ENCODE measurements at places on chromosomes 6 and 20. TPM values are rescaled to one million over a fixed set of nuclear protein-coding genes. Genes with fewer than 3 reads are reported as not detected.

Gene TP53TG5
- total RNA-seq: not detected

Gene KCNQ5
- total RNA-seq: 8.5 TPM

Gene TGM3
- not detected for total RNA-seq

Gene ZCCHC3
- 25.4 TPM for total RNA-seq

Gene PSORS1C1
- total RNA-seq: not detected

Gene KHDC1L
- 0.37 TPM for total RNA-seq

Gene CRYBG1
- 32.3 TPM for total RNA-seq

Gene AKAP12
- 1.1 TPM for total RNA-seq

Gene MAS1
- not detected for total RNA-seq

Gene ADAM33
- total RNA-seq: not detected

- no peak for DNase-seq
- H3K4me1 ChIP-seq: no peaks in the 10 kb centered on the region
- H3K27ac ChIP-seq: no peak overlapping the region
- no peaks in the 10 kb centered on the region for H3K36me3 ChIP-seq
- no peaks in the 10 kb centered on the region for H3K27me3 ChIP-seq
- no peak overlapping the region for H3K4me3 ChIP-seq
These were observed 90.5 kb upstream of the THBS2 start for GRCh38 chr6:169343886-169344749.

- peaks cover 5% of the 10 kb centered on the region for H3K27me3 ChIP-seq
- peak overlapping the region; percentile 93 for H3K27ac ChIP-seq
- H3K4me1 ChIP-seq: peaks cover 30% of the 10 kb centered on the region
- peak; percentile 32 for DNase-seq
These were observed 1.8 kb downstream of the NFKBIE start for GRCh38 chr6:44263354-44264100.

GRCh38 chr6:57029213-57029612 lies 17.3 kb upstream of the KIAA1586 start:
- no peak for DNase-seq
- no peak overlapping the region for H3K27ac ChIP-seq
- H3K4me3 ChIP-seq: no peak overlapping the region
- H3K4me1 ChIP-seq: no peaks in the 10 kb centered on the region
- H3K36me3 ChIP-seq: no peaks in the 10 kb centered on the region
- no peaks in the 10 kb centered on the region for H3K27me3 ChIP-seq

- no peak for DNase-seq
- no peaks in the 10 kb centered on the region for H3K27me3 ChIP-seq
- no peaks in the 10 kb centered on the region for H3K36me3 ChIP-seq
- no peak overlapping the region for H3K4me3 ChIP-seq
- H3K27ac ChIP-seq: no peak overlapping the region
These were observed 11.7 kb downstream of the ARFGEF2 start for GRCh38 chr20:48933017-48933766.

GRCh38 chr6:49730251-49730650 lies 13.9 kb downstream of the CRISP3 start:
- H3K27me3 ChIP-seq: no peaks in the 10 kb centered on the region
- no peak overlapping the region for H3K4me3 ChIP-seq
- H3K4me1 ChIP-seq: no peaks in the 10 kb centered on the region
- no peak for DNase-seq
- H3K27ac ChIP-seq: no peak overlapping the region

DNA sequence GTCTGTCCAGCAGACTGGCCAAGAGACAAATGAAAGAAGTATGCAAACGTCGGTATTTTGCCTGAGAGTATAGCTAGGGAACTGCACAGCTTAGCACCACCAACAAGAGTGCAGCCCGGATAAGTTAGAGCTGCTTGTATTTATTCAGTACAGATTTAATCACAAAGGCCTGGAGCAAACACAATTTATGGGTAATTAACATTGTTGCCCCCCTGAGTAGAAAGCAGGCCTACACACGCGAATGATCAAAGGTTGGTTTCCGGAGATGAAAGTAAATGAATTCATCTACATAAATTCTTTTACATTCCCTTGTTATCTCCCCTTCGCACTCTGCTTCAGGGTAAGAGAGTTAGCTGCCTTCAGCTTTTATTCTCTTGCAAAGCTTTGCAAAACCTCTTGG lies 24.7 kb upstream of the CRISP1 start:
- no peaks in the 10 kb centered on the region for H3K36me3 ChIP-seq
- H3K4me3 ChIP-seq: no peak overlapping the region
- H3K27me3 ChIP-seq: no peaks in the 10 kb centered on the region
- H3K4me1 ChIP-seq: no peaks in the 10 kb centered on the region

GRCh38 chr6:100475554-100476320 lies 11.0 kb upstream of the SIM1 start:
- H3K4me1 ChIP-seq: no peaks in the 10 kb centered on the region
- no peak overlapping the region for H3K4me3 ChIP-seq
- H3K27ac ChIP-seq: no peak overlapping the region
- no peaks in the 10 kb centered on the region for H3K36me3 ChIP-seq
- H3K27me3 ChIP-seq: peaks cover 10% of the 10 kb centered on the region

DNA sequence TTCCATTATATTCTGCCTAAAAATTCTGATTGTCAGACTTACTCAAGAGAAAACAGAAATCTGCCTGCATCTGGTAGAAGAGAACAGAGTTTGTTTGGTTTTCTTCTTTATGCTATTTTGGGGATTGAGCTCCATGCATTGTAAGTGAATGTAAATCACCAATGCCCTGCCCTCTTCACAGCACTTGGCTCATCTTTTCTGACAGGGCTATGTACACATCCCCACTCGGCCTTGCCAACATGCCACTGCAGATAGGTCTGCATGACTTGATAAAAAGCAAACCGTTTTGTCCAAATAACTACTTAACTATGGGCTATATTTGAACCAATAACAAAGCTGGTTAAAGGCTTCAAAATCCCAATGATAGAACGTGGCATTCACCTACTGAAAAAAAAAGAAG lies 117.7 kb downstream of the IBTK start:
- no peak overlapping the region for H3K27ac ChIP-seq
- no peaks in the 10 kb centered on the region for H3K27me3 ChIP-seq
- no peak for DNase-seq
- H3K4me1 ChIP-seq: no peaks in the 10 kb centered on the region
- H3K36me3 ChIP-seq: no peaks in the 10 kb centered on the region

DNA sequence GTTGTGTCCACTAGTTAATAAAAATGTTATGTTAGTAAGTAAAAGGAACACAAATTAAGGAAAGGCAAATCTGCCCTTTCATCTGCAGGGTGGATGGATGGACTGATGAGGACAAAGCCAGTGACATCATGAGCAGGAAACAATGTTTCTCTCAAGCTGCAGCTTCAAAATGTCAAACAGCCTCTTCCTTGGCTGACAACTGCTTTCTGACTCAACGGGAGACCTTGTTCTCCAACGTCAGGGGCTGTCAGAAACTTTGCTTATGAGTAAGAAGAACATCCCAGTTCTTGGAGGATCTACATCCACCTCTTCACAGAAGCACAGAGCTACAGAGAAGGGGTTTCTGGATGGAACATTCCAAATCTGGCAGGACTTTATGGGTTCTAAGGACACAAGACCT lies 6.0 kb downstream of the CST2 start:
- H3K4me1 ChIP-seq: no peaks in the 10 kb centered on the region
- no peaks in the 10 kb centered on the region for H3K36me3 ChIP-seq
- no peaks in the 10 kb centered on the region for H3K27me3 ChIP-seq
- no peak for DNase-seq
- H3K4me3 ChIP-seq: no peak overlapping the region
- H3K27ac ChIP-seq: no peak overlapping the region

DNA sequence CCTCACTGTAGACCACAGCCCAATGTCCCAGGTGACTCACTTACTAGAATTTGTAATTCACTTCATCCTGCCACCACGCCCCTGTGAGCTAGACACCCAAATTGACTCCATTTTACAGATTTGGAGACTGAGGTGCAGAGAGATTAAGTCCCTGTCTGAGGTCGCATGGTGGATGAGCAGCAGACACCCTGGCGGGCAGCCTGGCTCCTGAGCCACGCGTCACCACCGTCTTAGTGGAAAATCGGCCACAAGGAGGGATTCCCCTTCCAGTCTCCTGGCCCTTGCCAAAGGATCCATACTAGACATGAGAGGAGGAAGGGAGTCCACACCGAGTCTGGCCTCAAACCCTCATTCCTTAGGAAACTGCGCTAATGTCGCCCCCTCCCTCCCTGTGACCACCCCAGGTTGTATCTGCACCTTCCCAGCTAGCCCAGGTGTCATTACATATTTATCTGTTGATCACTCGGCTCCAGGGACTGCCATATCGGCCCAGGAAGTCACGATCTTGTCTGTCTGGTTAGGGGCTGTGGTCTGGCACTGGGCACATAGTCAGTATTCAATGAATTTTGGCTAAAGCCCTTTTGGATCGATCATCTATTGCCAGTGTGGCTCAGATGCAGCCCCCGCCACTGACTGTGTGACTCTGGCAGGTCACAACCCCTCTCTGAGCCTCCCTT lies 25.7 kb upstream of the PTGIS start:
- no peaks in the 10 kb centered on the region for H3K36me3 ChIP-seq
- H3K27ac ChIP-seq: peak overlapping the region; percentile 9
- H3K4me1 ChIP-seq: peaks cover 33% of the 10 kb centered on the region
- DNase-seq: no peak
- no peak overlapping the region for H3K4me3 ChIP-seq

DNA sequence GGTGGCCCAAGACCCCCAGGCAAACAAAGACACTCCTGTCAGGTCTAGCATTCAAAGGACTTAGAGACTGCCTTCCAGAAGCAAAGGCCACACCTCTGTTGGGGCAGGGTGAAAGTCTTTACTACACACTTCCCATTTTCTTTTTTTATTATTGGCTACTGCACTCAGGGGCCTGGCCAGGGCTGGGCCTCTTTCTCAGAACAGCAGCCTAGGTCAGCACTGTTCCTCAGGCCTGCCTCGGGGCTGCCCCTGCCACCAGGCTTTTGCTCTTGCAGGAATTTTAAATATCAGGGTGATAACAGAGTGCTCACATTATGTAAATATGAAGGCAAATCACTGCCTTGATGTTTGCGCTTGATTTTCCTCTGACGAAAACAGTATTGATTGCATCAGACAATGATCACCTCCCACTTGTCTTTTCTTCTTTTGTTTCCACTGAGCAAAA lies 18.5 kb downstream of the GSTA4 start:
- no peaks in the 10 kb centered on the region for H3K4me1 ChIP-seq
- no peak overlapping the region for H3K4me3 ChIP-seq
- H3K27ac ChIP-seq: no peak overlapping the region

DNA sequence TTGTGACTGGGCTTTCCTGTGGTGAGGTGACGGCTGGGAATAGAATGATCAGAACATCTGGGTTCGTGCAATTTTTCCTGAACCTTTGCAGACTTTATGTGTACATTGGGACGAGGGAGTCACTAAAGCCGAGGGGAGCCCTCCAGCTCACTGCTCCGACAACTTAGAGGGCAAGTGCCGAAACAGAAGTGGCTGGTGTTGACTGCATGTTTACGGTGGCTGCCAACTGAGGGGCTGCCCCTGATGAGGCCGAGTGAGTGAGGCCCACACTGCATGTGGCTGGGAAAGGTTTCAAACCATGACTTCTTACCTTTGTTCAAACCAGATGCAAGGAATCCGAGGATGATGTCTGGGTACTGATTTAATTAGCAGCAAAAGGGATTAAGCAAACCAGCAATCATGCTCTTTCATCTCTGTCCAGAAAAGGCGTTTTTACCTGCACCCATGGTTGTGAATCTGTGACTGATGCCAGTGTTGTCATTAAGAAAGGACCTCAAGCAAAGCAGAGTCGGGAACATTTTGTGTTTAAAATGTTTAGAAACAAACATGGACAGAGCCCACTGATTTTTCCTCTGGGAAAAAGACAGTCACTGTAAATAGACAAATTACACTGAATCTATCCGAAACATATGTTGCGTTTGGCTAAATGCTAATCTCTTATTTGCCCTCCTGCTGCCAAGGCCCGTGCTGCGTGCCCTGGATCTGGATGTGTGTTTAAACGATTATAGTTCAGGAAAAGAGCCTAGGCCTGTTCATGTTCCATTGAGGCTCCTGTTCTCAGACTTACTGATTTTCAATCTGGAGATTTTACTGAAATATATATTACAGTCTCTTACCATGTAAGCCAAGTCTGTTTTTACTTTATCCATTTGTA lies 105.1 kb downstream of the UST start:
- no peaks in the 10 kb centered on the region for H3K4me1 ChIP-seq
- H3K36me3 ChIP-seq: no peaks in the 10 kb centered on the region
- H3K27me3 ChIP-seq: no peaks in the 10 kb centered on the region
- DNase-seq: no peak
- no peak overlapping the region for H3K27ac ChIP-seq
- H3K4me3 ChIP-seq: no peak overlapping the region

DNA sequence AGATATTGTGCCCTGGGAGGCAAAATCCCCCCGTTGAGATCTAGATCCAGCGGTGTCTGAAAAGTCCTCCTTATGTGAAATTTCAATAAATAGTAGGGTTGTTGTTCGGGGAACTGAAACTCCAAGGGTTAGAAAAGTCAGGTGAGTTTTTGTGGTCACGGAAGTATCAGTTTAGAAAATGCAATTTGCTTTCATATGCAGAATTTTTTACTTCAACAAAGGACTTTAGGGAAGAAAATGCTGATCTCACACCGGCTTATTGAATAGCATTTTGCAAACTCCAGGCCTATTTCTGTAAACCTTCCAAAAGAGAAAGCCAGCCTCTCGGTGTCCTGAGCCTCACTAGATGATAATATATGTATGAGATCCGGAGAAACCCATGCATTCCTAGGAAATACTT lies 254.7 kb downstream of the TSHZ2 start:
- DNase-seq: no peak
- H3K27ac ChIP-seq: no peak overlapping the region
- H3K4me3 ChIP-seq: no peak overlapping the region
- no peaks in the 10 kb centered on the region for H3K27me3 ChIP-seq

- no peak overlapping the region for H3K4me3 ChIP-seq
- H3K27ac ChIP-seq: no peak overlapping the region
- peak; percentile 9 for DNase-seq
- H3K4me1 ChIP-seq: no peaks in the 10 kb centered on the region
These were observed 90.4 kb downstream of the DLL1 start for GRCh38 chr6:170200458-170200891.

DNA sequence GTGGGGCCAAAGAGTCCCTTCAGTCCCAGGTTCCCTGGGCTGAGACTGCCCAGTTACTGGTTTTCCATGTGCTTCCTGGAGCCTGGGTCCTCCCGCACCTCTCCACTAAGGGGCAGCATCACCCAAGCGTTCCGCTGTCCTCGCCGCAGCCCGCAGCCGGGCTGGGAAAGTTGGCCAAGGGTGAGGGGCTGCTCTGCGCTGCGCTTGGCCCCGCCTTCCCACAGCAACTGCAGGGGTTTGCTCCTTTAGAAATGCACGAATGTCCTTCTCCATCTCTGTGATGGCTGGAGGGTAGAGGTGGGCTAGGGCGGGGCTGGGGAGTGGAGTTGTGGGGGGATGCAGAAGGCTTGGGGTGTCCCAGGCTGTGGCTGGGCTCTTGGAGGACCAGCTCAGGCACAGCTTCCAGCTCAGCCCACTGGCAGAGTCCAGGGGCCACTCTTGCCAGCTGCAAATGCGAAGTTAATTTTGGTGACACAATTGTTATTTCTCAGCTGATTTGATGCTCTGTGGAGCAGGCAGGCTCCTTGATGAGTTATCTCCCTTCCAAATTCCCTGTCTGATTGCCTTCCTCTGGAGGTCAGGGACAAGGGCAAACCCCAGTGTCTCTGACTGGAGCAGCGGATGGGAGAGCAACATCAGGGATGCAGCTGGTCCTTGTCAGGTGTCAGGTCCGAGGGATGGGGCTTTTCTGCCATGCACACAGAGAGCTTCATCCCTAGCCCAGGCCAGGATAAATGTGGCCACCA lies 63.2 kb downstream of the NOL4L start:
- peaks cover 69% of the 10 kb centered on the region for H3K4me1 ChIP-seq
- peak; percentile 68 for DNase-seq

GRCh38 chr6:158843751-158844683 lies 24.8 kb upstream of the EZR start:
- peak overlapping the region; percentile 39 for H3K27ac ChIP-seq
- no peaks in the 10 kb centered on the region for H3K36me3 ChIP-seq
- no peak overlapping the region for H3K4me3 ChIP-seq
- H3K4me1 ChIP-seq: no peaks in the 10 kb centered on the region
- no peak for DNase-seq
- H3K27me3 ChIP-seq: no peaks in the 10 kb centered on the region

Data from CD8-positive, alpha-beta memory T cell (primary cell).